ENCODE measurements at places on chromosomes 13 and 19.

GRCh38 chr19:50026550-50026906 is 723 bp downstream of the ZNF473 start:
- no peak for DNase-seq

DNA sequence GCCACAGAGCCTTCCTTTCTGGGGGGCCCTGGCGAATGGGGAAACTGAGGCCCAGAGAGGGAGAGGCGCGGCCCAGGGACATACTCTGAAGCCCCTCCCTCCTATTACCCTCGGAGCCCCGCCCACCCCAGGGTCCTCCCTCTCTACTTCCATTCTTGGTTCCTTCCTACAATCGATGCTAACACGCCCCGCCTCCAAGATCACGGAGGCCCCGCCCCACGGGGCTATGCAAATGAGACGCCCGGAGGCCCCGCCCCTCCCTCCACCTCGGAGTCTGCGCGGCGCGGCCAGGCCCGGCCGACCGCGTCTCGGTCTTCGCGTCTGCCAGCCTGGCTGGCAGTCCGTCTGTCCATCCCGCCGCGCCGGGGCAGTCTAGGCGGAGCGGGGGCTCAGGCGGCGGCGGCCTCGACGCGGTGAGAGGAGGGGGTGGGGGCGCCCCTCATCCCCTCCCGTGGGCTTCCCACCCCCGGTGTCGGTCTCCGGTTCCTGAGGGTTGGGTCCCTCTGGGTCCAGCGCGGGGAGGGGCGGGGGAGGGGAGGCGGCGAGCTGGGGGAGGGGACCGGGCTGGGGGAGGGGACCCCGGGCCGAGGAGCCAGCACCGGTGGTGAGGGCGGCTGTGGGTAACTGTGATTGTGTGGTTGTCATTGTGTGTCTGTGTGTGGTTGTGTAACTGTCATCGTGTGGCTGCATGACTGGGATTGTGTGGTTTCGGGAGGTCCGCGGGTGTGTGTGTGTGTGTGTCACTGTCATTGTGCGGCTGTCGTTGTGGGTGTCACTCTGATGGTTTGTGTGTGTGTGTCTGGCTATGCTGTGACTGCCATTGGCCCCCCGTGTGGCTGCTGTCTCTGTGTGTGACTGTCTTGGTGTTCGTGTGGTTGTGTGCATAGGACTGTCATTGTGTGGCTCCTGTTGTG is at the start of gene PLPPR2:
Gene PLPPR2, plus strand, starts transcription at position 273 of the 914 bp plus-strand sequence. CDS start 2,242 bp downstream, outside the sequence.
- DNase-seq = peak; percentile 55

DNA sequence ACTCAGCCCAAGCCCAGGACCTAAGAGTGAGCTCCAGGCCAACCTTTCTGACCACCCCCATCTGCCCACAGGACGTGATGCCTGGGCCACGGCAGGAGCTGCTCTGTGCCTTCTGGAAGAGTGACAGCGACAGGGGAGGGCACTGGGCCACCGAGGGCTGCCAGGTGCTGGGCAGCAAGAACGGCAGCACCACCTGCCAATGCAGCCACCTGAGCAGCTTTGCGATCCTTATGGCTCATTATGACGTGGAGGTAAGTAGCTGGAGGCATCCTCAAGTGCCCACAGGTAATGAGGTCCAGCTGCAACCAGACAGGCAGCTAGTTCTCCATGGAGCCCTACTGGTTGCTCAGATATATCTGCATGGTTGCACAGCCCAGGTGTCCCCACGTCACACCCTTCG is 14.8 kb downstream of the DDX39A start:
- DNase-seq = no peak

- DNase-seq = no peak
These were observed 2020.6 kb upstream of the PCDH20 start for GRCh38 chr13:63436325-63436668.

DNA sequence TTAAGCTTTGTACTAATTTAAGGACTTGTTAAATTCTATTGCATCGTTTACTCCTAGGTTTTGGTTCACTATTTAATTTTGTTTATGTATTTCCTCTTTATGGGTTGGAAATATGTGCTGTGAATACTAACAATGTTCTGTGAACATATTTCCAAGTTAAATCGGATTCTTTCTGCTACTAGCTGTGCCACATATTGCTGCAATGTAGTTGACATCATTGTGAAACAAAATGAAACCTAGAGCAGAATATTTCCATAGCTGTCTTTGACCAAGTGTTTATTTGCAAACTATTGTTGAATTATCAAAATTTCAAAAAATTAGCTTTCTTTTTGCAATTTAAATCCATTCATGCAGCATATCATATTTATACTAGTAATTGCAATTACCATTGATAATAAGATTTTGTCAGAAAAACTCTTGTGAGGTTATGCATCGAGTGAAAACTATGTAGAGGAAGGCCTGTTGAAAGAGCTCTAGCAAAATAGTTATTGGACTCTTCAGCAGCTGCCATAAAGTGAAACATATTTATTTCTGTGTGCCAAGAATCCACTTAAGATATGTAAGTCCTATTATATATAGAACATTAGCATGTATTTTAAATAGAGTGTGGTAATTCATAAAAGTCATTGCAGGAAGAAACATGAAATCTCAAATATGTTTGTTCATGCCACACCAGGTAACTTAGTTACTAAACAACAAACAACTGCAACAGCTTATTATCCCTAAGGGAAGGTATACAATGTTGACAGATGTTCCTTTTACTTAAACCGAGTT is 575.1 kb downstream of the SLITRK6 start:
- no peak for DNase-seq

- no peak for DNase-seq
These were observed 30.4 kb downstream of the TPT1 start for GRCh38 chr13:45310341-45311131.

All from SW 1271 (cell line).